ENCODE measurements at places on chromosomes 2 and 18. TPM values are rescaled to one million over a fixed set of nuclear protein-coding genes. Genes with fewer than 3 reads are reported as not detected.

GRCh38 chr2:16767789-16768476, 102.3 kb upstream of the CYRIA start:
- DNase-seq, result no peak

GRCh38 chr18:42707080-42707479, 408.4 kb downstream of the RIT2 start:
- no peak for DNase-seq

- no peak for DNase-seq
Observed at GRCh38 chr2:240999873-241000541, 1.6 kb downstream of the SNED1 start.

- DNase-seq, result peak; percentile 17
Observed at GRCh38 chr18:70421471-70422390, 132.9 kb downstream of the SOCS6 start.

DNA sequence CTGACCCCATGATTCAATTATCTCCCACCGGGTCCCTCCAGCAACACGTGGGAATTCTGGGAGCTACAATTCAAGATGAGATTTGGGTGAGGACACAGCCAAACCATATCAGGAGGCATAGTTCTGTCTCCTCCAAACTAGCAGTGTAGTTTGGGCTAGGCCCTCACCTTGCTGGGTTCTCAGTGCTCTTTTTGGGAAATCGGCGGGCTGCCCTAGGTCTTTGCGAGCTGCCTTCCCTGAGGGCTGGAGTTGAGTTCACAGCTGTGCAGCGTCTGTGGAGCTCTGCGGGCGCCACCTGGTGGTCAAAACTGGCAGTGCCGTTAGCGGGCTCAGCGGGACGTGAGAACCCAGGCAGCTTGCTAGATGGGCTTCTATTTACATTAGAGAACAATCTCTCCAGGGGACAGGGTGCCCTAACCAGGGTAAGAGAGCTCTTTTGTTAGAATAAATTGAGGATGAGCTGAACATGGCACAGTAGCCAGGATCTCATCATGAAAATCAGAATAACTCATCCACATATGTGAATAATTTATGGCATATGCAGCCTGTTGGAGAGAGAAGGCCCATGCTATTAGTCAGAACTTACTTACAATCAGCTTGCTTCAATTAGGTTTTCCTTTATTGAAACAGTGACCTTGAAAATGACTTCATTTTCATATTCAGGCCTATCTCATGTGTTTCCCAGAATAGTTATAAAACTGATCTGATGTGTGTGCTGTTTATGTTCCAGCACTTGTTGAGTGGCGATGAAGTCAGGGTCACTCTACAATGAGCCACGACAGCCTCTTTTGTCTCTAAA, 27.4 kb upstream of the YES1 start:
- DNase-seq, result peak; percentile 88

GRCh38 chr2:152508446-152508845, 173.5 kb downstream of the FMNL2 start:
- DNase-seq, result peak; percentile 49

- no peak for DNase-seq
Observed at GRCh38 chr2:117492209-117492851, 322.2 kb upstream of the DDX18 start.

- DNase-seq, result no peak
Observed at GRCh38 chr2:98164256-98164655, 77.3 kb downstream of the VWA3B start.

DNA sequence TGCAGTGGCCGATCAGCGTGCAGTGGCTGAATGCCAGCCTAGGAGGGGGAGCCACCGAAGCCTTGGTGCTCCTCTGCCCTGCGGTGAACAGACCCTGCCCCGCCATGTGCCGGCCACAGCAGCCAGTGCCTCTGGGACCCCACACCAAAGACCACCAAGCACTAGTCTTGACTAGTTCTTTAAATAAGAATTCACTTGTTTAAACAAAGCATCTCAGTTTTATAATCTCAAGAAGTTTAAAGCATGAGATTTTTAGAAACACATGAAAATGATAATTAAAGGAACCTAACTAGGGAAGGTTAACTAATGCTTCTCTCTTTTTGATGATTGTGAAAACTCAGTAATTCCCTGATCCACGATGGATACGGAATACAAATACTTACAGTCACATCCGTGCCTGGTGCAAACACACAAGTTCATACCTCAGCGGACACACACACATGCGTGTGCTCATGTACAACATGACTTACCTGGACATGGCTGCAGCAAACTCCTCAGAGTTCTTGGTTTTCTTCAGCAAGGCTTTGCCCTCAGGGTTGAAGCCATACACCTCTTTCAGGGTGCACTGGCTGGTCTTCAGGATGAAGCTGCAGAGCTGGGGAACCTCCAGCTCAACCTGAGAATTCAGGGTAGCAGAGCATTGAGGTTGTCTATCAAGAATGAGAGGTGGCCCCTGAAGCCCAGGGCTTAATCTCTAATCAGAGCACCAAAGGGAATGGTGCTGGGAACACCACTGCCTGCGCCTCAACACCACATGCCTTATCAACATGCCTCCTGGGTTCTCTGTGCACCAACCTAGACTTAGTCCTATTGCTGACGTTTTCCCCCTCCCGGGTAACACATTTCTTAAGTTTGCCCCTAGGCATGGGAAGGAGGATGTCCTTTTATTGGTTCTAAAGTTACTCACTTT, 3.1 kb downstream of the APOB start:
- DNase-seq, result no peak

- no peak for DNase-seq
Observed at GRCh38 chr2:239122421-239123110, 274.7 kb downstream of the TWIST2 start.

DNA sequence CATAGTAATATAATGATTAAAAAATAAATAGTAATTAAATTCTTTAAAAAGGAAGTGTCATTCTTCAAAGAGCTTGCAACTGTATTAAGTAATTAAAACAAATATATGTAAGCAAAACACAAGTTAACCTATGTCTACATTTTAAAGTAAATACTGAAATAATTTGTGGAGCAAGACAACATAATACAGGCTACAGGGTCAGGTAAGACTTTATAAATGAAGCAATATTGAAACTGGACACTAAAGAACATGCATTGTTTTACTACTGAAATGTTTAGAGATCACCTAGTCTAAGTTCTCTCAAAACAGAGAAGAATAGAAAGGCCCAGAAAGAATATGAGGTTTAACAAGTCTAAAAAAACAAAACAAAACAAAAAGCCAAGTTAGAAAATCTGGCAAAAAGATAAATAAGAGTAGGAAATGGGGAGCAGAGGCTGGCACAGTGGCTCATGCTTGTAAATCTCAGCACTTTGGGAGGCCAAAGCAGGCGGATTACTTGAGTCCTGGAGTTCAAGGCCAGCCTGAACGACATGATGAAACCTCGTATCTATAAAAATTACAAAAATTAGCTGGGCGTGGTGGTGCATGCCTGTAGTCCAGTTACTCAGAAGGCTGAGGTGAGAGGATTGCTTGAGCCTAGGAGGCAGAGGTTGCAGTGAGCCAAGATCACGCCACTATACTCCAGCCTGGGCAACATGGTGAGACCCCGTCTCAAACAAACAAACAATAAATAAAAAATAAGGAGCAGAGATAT, 34.4 kb downstream of the VPS54 start:
- DNase-seq, result no peak

DNA sequence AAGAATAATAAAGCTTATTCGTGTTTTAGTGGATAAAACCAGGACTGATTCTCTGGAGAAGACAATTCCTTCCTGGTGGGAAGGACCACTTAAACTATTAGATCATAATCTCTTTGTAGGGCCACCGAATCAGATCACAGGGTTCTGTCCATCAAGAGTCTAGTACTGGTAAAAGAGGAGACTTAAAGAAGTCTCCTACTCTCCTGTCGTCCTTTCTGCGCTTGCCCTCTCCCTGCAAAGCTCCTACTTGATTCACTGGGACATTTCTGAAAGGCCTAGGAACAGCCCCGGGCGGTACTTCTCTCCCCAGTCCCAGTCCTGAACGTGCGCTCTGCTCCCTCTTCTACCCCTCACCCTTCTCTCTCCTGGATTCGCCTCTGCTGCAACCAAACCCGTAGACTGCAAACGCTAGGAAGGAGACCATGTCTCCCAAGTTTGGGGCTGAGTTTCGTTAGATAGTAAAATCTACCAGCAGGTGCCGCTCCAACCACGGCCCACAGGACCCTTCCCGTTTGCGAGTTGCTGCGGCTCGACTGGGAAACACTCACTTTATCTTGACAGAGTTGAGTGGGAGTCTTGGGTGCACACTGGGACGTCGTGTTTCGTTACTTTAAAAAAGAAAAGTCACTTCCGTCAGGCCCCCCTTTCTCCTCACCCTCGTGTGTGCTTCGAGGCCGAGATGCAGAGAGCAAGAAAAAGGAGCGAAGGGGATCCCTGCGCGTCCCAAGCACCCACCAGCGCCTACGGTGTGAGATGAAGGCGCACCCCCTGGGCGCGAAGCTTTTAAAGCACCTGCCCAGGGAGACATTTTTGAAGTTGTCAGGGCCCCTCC, 923 bp downstream of the FIGLA start:
- peak; percentile 48 for DNase-seq

The TUBB8B gene
- polyA plus RNA-seq, result not detected

The CDH20 gene
- polyA plus RNA-seq, result 1.0 TPM

The SPC25 gene
- polyA plus RNA-seq, result 8.1 TPM

The SYT4 gene
- not detected for polyA plus RNA-seq

The CYP27C1 gene
- 5.5 TPM for polyA plus RNA-seq

The MCM6 gene
- polyA plus RNA-seq, result 25.5 TPM
